Stomach (tissue), 19 donors: ENCODE measurements at places on chromosomes 5 and 9.
A peak's percentile ranks its signal among the peaks of the same experiment; 100 is the strongest.

- no peak for DNase-seq
Observed at GRCh38 chr5:17020678-17021601, 84.9 kb upstream of the MYO10 start.

DNA sequence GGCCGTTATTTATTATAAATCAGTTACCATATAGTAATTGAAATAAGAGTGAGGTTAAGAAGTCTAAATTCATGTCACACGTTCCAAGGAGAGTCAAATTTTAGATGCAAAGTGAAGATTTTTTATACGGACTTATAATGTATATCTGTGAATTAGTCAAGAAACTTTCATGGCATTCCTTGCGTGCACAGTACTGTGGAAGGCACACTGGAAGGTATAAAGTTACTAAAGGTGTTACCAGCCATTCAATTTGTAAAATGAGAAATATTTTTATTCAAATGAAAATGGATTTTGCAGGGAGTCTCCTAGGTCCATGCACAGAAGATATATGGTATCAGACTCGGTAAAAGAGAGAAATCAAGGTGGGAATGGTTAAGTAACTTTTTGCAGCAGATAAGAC, 408.1 kb upstream of the CTNND2 start:
- DNase-seq = no peak

- DNase-seq = no peak
Observed at GRCh38 chr9:98381311-98382103, 126.1 kb upstream of the TBC1D2 start.

GRCh38 chr5:9194509-9194908, 351.4 kb downstream of the SEMA5A start:
- DNase-seq = no peak

DNA sequence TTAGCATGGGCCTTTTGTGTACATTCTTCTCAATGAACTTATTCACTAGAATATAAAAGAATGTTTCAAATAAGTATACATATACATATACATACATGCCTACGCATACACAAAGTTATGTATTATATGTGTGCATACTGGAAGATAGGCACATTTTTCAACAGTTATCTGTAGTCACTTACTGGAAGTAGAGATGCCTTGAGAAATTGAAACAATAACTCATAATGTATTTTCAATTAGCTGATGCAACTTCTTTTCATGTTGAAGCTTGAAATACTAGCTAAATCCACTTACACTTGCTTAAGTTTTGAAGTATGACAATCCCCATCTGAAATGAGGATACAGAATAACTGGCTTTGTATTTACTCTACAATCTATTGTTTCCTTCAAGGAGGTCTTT, 469.0 kb upstream of the PTGER4 start:
- no peak for DNase-seq

DNA sequence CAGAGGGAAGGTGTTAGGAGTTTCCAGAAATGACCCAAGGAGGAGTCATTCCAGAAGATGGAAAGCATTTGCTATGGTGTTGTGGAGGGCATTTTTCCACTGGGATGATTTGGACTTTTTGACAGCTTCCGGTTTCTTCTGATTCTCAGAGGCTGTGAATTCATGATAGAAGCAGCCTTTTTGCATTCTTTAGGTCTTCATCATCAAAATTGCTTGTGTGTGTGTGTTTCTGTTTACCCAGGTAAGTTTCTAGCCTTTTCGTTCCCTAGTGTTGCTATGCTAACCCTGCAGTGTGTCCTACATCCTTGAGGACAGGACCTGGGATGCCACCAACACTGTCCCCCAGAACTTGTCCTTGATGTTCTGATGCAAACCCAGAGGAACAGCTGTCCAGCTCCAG, 19.6 kb downstream of the IRX1 start:
- no peak for DNase-seq

GRCh38 chr9:90880066-90880465, 78.4 kb downstream of the SYK start:
- DNase-seq = no peak

DNA sequence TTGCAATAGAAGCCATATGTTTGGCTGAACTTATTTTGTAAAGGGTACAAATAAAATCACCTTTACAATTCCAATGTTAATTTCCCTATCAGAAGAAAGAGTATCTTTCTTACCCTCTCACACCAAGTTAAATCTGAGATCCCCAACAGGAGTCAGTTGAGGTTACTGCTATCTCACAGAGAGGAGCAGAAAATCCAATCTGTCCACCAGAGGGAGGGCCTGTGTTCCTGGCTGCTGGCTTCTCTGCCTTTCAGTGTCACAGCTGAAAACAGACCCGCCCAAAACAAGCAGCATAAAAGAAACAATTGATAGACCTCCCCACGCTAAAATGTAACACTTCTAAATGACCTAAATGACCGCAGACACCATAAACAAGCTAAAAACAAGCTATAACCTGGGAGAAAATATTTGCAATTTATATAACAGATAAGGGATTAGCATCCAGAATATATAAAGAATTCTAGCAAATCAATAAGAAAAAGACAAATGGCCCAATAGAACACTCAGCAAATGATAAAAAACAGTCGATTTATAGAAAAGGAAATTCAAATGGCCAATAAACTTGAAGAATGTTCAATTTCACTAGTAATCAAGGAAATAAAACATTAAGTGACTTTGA, 24.5 kb upstream of the MVB12B start:
- DNase-seq = peak; percentile 65

DNA sequence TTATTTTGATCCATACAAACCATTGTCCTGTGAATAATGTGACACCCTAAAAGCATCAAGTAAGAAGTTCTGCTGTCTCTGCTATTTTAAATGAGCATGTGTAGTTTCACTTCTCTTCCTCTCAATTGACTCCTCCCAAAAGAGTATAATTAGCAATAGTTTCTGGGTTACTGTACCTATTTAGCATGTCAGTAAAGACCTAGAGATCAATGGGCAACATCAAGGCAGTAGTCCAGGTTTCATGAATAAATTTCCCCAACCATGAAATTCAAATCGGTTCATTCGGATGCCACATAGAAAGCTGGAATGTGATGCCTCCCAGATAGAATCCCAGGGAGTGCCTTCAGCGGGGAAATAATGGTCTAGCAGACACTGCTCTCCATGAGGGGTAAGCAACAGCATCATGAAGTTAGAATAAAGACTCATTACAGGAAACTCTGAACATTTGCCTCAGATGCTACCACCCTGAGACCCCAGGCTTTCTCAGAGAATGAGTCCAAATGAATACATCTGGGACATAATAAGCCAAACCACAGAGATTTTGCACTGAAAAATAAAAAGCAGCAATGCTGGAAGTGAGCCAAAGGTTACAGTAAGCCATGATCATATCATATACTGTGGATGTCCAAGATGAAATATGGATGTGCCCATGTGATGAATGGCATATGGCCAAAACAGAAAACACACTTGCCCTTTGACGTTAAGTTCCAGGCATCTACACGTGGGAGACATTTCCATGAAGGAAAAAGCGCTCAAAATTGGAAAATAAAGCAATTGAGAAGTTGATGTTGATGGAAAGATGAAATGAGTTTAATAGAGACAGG, 1107.0 kb upstream of the SEMA6A start:
- no peak for DNase-seq

DNA sequence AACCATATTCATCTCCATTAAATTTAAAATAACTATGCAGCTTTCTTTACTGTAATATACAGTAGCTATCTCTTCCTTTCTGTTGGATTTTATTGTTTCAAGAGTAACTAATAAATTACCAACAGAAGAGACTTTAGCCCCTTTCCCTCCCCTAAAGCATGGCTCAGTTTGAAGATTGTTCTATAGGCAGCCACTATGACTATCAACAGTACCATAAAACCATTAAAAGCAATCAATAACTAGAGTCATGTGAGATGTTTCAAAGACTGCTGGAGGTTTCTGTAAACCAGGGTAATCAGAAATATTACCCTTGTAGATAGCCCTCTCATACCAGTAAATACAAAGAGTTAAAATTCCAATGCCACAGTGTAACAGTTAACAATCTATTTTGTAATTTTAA, 73.0 kb downstream of the TMEM161B start:
- no peak for DNase-seq

DNA sequence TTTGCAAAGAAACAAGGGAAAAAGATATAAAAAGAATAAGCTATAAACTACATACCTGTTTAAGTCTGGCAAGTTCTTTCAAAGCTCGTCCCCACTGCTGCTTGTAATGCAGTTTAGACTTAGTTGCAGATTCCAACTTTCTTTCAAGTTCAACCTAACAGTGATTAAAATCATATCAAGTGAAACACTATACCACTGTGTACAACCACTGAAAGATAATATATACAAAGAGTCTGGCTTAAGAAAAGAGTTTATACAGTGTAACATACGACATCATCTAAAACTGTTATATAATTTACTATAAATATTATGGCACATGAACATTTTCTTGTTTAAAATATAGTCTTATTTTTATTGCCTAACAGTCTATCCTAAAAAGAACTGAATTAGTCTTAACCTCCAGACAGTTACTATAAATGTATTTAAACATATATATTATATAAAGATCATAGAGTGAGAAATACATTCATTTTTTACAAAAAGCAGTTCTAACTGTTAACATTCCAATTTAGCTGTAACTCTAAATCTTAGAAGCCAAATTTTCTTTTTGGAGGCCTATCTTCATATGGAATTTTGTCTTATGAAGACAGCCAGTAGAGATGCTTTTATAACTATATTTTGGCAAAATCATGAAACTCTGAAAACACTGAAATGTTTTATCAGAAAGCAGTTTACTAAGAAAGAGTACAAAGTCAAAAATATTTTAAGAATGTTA, 58.6 kb downstream of the CEP120 start:
- DNase-seq = peak; percentile 30

DNA sequence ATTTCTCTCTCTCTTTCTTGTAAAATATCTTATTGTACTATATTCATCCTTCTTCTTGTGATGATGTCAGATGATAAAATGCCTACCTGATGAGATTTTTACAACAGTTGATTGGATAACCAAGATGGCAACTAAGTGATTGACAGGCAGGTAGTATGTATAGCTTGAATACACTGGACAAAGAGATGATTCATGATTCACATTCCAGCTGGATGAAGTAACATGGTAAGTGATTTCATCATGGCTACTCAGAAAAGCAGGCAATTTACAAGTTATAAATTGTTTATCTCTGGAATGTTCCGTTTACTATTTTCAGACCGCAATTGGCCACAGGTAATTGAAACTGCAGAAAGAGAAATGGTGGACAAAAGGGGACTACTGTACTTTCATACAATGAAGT, 1471.7 kb upstream of the C9orf72 start:
- DNase-seq = no peak

DNA sequence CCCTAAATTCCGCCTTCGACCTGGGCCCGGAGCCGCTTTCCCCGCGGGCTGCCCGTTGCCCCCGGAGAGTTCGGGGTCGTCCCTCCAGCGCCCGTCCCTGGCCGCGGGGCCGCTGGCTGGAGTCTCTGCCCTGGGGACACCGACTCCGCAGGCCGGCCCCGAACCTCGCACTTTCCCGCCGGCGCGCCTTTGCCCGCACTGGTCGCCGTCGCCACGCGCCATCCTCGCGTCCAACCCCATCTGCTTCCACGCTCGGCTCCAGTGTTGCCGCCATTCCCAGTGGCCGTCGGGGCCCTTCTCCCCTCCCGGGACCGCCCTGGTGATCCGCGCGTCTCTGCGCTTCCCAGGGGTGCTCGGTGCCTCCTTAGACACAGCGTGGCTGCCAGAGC, 11.0 kb downstream of the LHX3 start:
- no peak for DNase-seq

- DNase-seq = no peak
Observed at GRCh38 chr5:69242215-69242927, 7.7 kb downstream of the CDK7 start.

DNA sequence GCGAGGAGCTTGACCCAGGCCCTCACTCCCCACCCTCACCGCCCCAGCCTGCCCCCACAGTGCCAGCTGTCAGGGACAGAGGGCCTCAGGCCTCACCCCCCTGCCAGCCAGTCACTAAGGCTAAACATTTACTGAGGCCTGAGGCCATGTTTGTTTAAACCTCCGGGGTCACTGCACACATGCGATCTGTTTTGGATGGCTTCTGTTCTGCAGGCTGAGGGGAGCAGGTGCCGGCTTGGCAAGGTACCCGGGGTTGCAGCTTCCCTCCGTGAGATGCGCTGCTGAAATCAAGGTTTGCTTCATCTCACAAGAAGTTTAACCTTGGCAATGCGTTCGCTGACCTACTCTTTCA, 103.3 kb upstream of the BOD1 start:
- DNase-seq = peak; percentile 52

- DNase-seq = no peak
Observed at GRCh38 chr9:126113756-126114408, 212.7 kb upstream of the MVB12B start.

GRCh38 chr9:37511016-37512010, 25.6 kb downstream of the POLR1E start:
- DNase-seq = no peak

DNA sequence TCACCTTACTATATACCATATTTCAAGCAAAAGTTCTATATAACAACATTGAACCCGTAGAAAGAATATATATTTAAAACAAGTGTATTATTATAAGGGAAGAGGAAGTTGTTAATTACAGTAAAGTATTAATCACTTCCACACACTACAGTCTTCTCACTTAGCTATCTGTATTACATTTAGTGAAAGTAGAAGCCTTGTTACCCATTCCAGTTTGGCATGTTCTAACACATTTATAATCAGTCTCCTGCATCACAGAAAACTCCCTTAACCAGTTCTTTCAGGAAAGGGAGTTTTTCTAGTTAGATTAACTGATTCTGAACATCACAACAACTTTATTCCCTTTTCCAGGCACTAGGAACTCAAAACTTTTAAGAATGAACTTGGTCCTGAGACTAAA, 6.9 kb downstream of the RAB14 start:
- no peak for DNase-seq

GRCh38 chr5:162769019-162769418, 668.4 kb upstream of the CCNG1 start:
- DNase-seq = no peak

DNA sequence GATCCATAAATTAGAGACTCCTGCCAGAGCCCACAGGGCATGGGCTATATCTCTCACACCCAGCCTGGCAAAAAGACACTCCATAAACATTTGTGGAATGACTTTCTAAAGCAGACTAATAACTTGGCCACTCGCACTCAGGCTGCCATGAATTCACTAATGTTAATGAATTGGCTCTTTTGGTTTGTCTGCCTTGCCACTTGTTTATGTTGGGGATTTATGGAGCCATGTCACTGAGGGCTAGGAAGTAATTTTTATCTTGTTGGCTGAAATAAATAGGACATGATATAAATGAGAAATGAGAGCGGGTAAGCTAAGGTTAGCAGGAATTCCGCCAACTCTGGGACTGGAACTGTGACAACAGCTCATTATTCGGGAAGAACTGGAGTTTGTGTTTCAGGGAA, 55.2 kb downstream of the DROSHA start:
- DNase-seq = peak; percentile 34

DNA sequence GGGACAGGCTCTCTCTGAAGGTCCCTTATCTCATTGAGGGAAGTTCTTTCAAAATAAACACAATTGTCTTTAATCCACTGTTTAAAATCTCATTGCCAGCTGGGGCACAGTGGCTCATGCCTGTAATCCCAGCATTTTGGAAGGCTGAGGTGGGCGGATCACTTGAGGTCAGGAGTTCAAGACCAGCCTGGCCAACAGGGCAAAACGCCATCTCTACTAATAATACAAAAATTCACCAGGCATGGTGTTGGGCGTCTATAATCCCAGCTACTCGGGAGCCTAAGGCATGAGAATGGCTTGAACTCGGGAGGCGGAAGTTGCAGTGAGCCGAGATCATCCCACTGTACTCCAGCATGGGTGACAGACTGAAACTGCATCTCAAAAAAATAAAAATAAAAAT, 8.3 kb upstream of the NDFIP1 start:
- no peak for DNase-seq
